ENCODE measurements at places on chromosomes 4 and X.

DNA sequence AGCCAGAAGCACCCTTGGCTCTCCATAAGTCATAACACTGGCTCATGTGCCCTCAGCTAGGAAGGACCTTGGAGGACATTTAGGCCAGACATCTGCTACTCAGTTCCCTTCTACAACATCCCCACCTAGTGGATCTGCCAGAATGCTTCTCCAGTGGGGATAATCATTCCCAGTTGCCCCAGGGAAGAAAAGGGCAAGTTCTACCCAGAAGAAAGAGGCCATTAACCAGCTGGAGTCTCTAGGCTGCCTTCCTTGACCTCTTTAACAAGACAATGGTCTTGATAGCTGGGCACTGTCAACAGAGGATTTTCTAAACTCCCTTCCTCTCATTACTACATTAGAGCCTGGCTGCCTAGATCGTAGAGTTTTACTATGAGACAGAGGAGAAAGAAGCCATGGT, 42.0 kb downstream of the LGI2 start:
- DNase-seq = no peak

DNA sequence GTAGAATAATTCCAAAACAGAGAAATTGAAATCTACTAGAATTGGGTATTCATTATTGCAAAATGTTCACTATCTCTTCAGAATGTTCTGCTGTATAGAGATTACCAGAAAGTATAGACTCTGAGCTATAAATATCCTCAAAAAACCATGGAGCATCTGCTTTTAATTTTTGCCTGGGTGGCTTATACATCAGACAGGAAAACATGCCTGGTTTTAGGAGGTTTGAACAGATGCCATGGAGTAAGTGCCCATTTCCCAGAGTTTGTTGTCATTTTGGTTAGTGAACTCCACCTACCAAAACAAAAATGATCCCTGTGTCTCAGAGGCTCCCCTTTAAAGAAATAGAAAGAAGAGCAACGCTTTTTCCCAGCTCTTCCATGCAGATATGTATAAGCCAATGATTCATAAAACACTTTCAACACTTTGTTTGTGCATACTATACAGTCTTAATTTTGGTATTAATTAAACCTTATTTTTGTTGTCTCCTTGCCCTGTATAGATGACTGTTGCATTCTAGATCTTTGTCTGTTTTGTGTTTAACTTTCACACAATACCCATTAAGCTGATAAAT, 68.7 kb downstream of the MEPE start:
- no peak for DNase-seq

DNA sequence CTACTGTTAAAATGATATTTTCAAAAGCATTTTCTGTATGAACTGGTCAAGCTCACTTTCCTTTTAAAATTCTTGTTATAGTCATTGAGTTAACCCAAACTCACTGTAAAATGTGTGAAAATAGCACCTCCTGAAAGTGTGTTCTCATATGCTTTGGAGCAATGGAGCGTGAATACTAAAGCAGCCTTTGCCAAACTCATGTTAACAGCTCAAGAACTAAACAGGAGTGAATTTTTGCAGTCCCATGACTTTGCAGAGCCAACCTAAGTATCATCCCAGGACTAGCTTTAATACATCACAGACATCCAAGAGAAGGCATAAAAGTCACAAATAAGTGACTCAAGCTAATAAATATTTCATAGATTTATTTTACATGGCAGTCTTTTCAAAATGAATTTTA, 2.3 kb downstream of the AMMECR1 start:
- DNase-seq = no peak

DNA sequence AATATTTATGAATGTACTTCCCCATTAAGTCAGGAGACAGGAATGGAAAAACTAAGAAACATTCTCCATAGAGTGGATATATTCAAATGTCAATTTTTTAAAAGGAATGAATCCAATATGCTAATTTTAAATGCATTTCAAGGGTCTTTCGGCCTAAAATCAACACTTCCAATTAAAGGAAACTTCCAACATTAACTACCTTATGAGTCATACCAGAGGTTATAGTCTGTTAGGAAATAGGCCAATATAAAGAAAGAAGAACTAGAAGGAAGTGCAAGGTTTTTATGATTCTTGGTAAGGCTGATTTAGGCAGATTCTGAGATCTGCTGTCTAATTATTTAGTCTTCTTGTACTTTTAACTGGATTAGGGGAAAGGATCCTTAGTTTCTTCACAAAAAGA, 260.1 kb upstream of the EDNRA start:
- DNase-seq = no peak

DNA sequence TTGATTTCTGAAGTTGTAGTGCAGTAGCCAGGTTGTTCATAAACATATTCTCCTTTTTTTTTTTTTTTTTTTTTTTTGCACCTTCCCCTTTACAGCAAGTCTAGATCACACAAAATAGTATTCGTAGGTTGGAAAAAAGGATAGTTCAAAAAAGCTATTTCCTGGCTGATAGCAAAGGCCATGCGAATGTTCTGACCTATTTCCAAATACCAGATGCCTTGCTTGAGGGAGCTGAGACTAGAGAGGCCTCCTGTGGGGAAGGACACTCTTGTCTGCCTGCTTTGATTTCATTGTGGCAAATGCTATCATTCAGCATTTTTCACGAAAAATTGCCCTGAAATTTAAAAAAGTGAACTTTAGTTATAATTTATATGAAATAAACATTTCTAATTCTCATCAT, 111.4 kb downstream of the MAD2L1 start:
- DNase-seq = no peak

DNA sequence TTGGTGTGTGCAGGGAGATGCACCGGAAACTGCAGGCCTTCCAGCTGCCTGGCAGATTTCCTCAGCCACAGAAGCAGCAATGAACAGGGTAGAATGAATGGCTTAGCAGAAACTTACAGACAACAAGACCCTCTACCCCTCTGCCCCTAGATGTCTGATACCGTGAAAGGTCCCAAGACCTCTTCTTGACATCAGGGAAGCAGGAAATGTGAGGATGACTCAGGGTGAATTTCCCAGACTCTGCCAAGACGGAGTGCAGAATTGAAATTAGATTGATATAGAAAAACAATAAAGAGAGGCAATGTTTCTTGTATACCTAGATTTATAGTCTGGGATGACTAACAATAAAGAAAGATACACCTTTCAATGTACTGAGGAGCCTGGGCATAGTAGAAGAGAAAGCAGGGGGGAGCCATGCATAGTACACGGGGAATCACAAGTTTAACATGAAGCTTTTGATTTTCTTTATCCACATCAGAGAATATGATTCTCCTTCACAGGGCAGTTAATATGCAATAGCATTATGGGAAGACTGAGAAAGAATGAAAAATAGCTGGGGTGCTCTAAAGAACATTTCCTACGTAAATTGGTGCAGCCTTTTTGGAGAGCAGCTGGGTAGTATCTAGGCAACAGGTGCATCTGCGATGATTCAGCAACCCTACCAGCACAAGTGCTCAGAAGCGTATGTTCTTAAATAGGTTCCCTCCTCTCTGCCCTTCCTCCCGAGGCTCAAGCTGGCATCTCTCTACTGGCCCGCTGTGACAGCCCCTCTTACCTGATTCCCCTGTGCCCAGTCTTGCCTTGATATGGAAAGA, 18.3 kb upstream of the CXCR3 start:
- no peak for DNase-seq

GRCh38 chr4:78150543-78150864, 93.4 kb downstream of the FRAS1 start:
- DNase-seq = no peak

- DNase-seq = no peak
These were observed 1753.2 kb upstream of the PCDH7 start for GRCh38 chr4:28966982-28967381.

DNA sequence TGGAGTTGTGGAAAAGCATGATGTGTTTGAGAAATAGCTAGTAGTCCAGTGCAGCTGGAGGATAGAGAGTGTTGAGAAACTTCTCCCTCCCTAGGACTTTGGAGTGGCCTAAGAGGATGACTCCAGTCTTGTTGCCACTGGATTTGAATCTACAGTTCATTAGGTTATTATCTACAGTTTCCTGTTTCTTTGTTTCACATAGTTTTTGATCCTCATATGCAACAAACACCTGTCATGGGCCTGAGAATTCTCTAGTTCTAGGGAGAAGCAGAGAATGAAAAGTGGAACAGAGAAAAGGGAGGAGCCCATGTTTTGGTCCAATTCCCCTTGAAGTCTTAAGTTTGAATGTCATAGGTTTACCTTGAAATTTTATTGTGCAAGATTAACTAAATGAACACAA, 73.6 kb upstream of the TBC1D9 start:
- no peak for DNase-seq
